ENCODE measurements at places on chromosomes 3 and 15.

DNA sequence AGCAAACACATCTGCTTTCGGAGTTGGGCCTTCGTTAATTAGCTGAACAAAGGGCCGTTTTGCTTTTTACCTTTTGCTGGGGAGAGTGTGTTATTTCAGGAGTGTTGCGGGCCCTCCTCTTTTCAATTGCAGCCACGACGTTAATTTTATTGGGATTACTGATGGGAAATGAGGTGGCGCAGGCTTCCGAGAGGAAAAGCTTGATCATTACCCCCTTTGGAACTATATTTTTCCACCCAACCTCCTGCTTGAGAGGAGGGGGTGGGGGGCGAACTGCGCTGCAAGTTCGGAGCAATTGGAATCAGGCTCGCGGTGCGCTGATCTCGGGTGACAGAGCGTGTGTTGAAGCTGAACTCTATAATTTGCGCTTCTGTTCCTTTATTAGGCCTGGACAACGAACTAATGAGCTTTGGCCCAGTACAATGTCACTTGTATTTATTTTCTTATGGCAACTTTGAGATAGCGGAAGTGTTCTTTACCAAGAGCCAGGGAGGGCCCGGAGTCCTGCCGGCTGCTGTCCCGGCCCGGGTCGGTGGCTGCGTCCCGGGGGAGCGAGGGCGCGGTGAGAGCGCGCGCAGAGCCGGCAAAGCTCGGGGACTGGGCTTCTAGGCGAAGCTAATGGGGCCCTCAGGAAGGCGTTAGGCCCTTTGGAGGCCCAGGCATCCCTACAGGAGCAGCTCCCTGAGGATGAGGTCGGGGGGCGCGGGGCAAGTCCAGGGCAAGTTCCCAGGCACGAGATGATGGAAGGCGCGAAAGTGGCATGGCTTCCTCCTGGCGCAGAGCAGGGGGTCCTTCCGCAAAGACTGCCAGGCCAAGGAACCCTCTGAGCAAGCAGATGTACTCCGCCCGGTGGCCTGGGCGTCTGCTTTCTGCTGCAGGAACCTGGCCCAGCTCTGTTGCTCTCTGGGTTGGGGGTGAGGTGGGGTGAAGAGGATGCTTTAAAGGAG lies 12.9 kb downstream of the NR2F2 start:
- H3K27me3 ChIP-seq, result peaks cover 96% of the 10 kb centered on the region
- H3K4me3 ChIP-seq, result no peak overlapping the region
- no peak for DNase-seq
- H3K27ac ChIP-seq, result no peak overlapping the region

DNA sequence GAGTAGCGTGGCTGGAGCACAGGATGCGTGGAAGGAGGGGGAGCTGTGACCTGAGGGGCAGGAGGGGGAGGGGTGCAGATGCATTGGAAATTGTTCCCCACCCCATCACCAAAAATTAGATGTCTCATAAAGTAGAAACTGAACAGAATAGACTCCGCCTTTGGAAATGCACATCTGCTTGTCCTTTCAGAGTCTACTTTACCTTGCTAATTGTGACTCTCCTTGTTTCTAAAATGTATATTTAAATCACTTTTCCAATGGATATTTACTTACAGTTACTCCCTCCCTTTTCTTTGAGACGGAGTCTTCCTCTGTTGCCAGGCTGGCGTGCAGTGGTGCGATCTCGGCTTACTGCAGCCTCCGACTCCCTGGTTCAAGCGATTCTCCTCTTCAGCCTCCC lies 30.6 kb downstream of the SPG21 start:
- H3K27ac ChIP-seq, result no peak overlapping the region
- DNase-seq, result no peak
- H3K36me3 ChIP-seq, result peaks cover 49% of the 10 kb centered on the region
- H3K4me3 ChIP-seq, result no peak overlapping the region

DNA sequence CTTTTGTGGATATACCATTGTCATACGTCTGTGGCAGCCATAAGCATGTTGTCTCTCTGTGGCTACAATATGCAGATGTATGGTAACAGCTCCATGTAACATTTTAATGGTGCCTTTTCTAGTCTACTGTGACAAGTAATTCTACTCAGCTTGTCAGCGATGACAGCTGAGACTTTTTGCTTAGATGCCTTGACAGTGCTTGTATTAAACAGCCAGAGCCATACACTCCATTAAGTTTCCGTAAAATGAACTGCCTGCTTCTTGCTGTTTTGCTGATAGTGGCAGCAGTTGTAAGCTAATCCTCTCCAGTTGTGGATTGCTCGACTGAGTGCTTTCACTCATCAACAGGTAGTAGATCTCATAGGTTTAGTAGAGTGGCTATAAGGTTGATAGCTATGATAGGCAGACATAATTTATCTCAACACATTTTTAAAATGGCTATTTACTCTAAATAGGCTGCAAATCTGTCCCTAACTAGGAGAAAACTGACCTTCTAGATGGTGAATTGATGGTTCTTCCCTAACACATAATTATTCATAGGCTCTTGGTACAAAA lies 260.2 kb upstream of the NAALADL2 start:
- no peaks in the 10 kb centered on the region for H3K27me3 ChIP-seq
- H3K4me3 ChIP-seq, result no peak overlapping the region
- H3K36me3 ChIP-seq, result no peaks in the 10 kb centered on the region

DNA sequence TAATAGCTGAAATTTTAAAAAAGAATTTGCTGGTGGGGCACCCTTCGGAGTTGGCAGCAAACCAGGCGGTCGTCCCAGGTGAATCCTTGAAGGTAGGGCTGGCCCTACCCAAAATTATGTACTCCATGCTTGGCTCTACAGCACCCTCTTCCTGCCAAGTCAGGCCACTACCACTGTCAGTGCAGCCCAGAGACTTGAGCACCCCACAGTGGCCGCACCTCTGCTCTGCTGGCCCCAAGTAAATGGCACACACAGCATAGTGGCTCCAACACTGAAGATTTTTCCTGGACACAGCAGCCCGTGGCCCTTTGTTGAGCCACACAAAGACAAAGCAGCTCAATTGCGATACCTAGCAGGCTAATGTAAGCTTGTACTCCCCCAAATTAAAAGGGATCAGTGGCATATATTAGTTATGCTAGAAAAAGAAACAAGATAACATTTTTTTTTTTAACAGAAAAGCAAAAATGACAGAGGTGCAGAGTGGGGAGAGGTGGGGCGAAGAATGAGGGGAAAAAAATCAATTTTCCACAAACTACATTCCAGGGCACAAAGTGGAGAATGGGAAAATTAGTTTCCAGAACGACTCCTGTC lies 250.5 kb downstream of the UACA start:
- H3K27me3 ChIP-seq, result no peaks in the 10 kb centered on the region
- peaks cover 21% of the 10 kb centered on the region for H3K4me1 ChIP-seq
- H3K27ac ChIP-seq, result no peak overlapping the region
- no peak overlapping the region for H3K4me3 ChIP-seq

DNA sequence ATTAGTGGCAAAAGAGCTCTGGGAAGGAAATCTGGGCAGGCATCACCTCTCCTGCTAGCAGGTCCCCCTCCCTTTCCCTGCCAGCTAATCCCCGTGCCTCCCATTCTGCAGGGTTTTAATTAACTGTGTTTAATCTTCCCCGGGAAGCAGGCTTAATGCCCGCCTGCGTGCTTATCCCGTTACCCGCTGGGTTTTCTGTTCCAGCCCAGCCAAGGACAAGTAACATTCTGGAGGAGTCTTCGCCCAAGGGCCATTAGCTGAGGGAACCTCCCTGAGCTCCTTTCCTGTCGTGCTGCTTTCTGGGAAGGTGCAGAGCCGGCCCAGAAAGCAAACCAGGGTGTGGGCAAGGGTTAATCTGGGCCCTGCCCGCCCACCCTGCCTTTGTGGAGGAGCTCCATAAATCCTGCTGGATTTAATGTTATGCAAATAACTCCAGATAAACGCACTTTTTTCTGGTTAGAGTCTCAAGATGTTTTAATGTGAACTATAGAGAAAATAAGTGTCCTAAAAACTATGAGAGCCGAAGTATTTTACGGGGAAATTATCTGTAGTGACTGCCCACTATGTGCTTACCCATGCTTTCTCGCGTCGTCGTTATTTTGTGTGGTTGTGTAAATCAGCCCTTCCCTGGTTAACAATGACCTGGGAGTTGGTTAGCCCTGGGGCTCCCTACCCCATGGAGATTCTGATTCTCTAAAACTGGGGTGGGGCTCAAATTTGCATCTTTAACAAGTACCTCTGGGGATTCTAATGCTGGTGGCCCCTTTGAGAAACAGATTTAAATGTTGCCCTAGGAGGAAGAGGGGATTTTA lies 25.9 kb downstream of the TRIM71 start:
- no peak overlapping the region for H3K4me3 ChIP-seq
- no peak for DNase-seq
- no peaks in the 10 kb centered on the region for H3K27me3 ChIP-seq
- H3K27ac ChIP-seq, result no peak overlapping the region
- no peaks in the 10 kb centered on the region for H3K36me3 ChIP-seq

DNA sequence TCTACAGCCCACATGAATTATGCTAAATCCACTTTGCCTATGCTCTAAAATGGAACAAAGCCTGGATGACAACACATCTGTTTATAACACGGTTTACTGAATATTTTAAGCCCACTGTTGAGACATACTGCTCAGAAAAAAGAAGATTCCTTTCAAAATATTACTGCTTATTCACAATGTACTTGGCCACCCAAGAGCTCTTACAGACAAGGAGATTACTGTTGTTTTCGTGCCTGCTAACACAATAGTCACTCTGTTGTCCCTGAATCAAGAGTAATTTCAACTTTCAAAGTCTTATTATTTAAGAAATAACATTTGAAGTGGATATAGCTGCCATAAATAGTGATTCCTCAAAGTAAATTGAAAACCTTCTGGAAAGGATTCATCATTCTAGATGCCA lies 70.9 kb downstream of the ANKRD28 start:
- no peaks in the 10 kb centered on the region for H3K27me3 ChIP-seq
- H3K4me3 ChIP-seq, result no peak overlapping the region

- no peak for DNase-seq
- no peak overlapping the region for H3K4me3 ChIP-seq
- H3K27me3 ChIP-seq, result no peaks in the 10 kb centered on the region
- no peak overlapping the region for H3K27ac ChIP-seq
Measured at GRCh38 chr3:166498446-166498845, 661.2 kb upstream of the BCHE start.

DNA sequence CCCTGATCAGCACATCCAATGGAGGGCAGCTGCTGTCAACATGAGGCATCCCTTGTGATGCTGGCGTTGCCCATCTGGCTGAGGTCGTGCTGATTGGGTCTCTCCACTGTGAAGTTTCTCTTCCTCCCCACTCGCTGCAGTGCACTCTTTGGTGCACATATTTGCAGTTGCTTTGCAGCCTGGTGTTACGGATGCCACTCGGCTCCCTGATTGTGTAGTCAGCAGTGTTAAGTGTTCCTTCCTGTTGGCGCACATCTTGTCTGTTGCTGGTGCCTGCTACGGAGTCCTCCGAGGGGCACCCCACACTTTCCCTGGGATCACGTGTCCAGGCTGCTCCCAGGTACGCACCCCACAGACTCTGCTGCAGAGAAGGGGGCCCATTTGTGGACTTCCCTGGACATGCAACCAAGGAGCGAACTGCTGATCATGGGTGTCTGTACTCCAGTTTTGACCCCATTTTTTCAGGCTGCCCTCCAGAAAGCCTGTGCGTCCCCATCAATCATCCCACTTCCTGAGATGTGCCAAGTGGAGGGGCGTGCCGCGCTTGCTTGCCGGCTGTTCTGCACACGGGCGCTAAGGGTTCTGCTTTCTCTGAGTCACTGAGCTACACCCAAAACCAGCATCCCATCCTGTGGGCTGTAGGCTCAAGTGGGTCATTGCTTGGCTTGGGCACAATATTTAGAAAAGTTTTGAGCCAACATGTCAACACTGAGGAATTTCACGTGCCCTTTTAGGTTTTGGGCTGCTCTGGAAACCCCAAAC lies 98.6 kb downstream of the FBLN2 start:
- no peak overlapping the region for H3K4me3 ChIP-seq
- peaks cover 32% of the 10 kb centered on the region for H3K4me1 ChIP-seq
- peaks cover 3% of the 10 kb centered on the region for H3K36me3 ChIP-seq

- H3K27ac ChIP-seq, result peak overlapping the region; percentile 44
- H3K4me1 ChIP-seq, result peaks cover 24% of the 10 kb centered on the region
- H3K4me3 ChIP-seq, result peak overlapping the region; percentile 36
- no peaks in the 10 kb centered on the region for H3K36me3 ChIP-seq
- no peak for DNase-seq
Measured at GRCh38 chr3:59784164-59784563, 734.3 kb upstream of the CFAP20DC start.

DNA sequence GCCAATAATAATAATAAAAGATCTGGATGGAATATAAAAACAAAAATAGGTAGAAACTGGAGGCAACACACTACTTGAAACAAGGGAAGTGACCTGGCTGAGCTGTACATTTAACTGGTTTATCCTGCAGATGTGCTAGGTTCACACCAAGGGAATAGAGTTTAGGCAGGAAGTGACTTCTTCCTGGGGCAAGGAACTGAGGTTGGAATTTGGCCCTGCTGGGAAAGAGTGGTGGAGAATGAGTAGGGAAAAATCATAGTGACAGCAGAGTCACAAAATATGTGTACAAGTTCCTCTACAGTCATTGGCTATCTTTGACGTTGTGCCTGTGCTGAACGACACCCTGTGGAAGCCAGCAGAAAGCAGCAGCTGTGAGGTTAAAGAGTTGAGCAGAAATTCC lies 44.1 kb downstream of the ARHGAP11B start:
- H3K4me3 ChIP-seq, result no peak overlapping the region
- no peaks in the 10 kb centered on the region for H3K27me3 ChIP-seq
- H3K36me3 ChIP-seq, result peaks cover 2% of the 10 kb centered on the region

DNA sequence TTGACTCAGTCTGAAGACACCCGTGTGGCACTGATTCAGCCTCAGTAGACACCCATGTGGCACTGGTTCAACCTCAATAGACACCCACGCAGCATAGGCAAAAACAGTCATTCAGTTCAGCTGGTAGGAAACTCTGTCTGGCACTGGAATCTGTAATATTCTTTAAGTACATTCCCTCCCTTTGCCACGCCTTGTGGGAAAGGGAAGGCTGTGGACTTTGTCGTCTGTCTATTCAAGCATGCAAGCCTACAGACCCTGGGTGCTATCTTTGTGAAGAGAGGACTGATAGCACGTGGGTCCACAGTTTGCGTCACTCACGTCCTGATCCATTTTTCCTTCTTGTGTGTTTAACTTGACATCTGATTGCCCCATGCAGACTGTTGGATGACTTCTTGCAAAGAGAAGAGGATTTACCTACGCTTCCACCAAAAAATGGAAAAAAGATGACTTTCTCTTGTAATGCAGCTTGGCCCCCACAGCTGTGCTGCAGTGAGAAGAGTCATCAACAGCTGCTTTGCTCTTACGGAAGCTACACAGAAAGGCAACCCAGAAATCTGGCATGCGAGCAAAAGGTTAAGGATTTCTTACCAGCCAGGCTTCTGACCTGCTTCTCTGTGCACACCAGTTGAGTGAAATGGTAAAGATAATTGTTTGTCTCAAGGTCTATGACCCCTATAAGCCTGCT lies 278.1 kb downstream of the ULK4 start:
- no peaks in the 10 kb centered on the region for H3K4me1 ChIP-seq
- no peaks in the 10 kb centered on the region for H3K27me3 ChIP-seq
- no peak for DNase-seq
- H3K36me3 ChIP-seq, result peaks cover 2% of the 10 kb centered on the region

DNA sequence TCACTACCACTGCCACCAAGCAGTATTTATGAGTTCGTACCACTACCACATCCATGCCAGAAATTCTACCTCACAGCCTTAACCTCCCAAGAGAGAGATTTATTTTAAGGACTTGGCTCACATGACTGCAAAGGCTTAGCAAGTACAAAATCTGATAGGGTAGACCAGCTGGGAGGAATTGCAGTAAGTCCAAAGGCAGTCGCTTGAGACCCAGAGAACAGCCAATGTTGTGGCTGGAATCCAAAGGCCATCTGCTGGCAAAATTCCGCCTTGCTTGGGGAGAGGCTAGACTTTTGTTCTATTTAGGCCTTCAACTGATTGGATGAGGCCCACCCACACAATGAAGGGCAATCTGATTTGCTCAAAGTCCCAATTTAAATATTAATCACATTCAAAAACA lies 101.4 kb upstream of the STT3B start:
- H3K27ac ChIP-seq, result no peak overlapping the region
- H3K4me3 ChIP-seq, result no peak overlapping the region
- DNase-seq, result no peak
- H3K27me3 ChIP-seq, result no peaks in the 10 kb centered on the region
- no peaks in the 10 kb centered on the region for H3K4me1 ChIP-seq

Measured in central memory CD8-positive, alpha-beta T cell (primary cell).